ENCODE measurements at places on chromosomes 2 and 18.

- peak; percentile 34 for DNase-seq
Measured at GRCh38 chr2:240611601-240612210, 13.6 kb upstream of the GPR35 start.

DNA sequence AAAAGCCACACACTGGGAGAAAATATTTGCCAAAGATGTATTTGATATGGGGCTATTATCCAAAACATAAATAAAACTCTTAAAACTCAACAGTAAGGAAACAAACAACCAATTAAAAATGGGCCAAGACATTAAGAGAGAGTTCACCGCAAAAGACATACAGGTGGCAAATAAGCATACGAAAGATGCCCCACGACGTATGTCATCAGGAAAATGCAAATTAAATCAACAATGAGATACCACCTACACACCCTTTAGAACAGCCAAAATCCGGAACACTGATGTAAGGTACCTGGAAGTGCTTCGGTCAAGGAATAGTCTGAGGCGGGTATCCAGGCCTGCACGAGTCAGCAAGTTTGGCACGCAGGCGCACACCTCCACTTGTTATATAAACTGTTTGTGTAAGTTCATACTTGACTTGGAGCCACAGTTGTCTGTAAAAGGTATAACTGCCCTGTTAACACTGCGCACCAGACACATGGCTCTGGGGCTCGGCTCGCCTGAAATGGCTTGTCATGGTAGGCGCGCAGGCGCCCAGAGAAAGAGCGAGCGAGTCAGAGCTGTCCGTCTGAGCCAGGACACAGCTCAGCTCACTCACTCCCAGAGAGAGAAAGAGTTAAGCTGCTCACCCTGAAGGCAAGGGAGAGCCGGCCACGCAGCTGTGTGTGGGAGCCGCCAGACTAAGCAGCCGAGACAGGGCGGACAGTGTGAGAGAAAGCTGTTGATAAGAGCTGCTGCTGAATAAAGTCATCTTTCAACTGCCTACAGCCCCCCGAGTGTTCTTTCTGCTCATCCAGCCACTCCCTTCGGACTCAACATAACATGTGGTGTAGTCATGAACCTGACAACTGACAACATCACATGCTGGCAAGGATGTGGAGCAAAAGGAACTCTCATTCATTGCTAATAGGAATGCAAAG, 87.3 kb downstream of the HNRNPLL start:
- no peak for DNase-seq

- DNase-seq, result no peak
Measured at GRCh38 chr2:82124629-82125028, 1820.1 kb upstream of the LRRTM1 start.

DNA sequence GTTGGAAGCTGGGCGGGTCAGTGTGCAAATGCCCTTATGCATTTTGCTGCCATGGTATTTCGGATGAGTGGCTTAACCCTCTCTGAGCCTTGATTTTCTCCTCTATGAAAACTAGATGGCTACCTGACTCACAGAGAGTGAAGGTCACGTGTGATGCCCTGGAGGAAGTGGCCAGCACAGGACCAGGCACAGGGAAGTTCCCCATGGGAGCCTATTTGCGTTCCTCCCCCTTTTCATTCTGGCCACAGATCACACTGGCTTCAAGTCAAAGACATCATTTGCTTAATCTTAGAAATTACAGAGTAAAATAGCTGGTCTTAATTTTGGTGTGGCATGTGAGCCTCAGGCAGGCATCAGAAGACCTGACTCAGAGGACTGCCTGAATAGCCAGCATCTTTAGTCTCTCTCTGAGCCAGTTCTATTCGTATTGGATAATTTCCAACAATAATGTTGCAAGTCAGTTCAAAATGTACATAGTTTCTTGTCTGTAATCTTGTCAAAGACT, 57.6 kb upstream of the CD302 start:
- no peak for DNase-seq

DNA sequence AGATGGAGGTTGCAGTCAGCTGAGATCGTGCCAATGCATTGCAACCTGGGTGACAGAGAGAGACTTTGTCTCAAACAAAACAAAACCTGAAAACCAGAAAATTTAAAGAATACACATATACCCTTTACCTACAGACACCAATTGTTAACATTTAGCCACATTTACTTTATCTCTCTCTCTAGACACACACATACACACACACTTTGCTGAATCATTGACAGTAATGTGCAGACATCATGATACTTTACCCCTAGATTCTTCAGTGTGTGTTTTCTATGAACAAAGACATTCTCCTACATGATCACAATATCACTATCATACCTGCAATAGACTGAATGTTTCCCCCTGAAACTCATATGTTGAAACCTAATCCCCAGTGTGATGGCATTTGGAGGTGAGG, 10.2 kb upstream of the CFLAR start:
- DNase-seq, result no peak

DNA sequence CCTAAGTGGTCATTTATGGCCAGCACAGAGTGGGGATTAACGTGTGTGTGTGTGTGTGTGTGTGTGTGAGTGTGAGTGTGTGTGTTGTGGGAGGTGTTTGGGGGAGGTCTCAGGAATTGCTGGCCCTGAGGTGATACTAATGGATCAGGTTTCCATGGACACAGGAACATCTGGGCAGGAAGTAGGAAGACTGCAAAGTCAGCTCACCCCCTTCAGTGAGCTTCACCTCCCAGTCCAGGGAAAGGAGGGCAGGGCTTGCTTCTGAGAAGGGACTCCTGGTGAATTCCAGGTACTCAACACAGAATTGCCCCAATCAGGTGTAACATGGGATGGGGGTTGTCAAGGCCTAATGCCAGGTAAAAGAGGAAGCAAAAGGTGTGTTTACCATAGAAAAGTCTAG, 30.3 kb upstream of the IL1R1 start:
- DNase-seq, result no peak

DNA sequence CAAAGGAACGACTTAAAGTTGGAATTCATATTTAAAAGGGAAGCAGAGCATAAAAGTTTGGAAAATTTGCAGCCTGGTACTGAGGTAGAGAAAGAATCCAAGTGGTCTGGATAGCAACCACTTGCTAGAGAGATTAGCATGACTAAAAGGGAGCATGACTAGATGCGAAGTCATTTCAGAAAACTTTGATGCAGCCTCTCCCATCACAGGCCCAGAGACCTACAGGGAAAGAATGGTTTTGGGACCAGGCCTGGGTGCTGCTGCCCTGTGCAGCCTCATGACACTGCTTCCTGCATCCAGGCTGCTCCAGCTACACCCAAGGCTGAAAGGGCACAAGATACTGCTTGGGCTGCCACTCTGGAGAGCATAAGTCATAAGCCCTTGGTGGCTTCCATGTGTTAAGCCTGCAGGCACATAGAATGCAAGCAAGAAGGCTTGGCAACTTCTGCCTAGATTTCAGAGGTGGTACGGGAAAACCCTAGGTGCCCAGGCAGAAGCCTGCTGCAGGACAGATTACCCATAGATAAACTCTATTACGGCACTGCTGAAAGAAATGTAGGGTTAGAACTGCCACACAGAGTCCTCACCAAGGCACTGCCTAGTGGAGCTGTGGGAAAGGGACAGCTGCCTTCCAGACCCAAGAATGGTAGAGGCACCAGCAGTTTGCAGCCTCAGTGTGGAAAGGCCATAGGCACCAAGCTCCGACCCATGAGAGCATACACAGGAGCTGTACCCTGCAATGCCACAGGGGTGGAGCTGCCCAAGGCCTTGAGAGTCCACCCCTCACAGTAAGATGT, 12.6 kb upstream of the CHN1 start:
- DNase-seq, result no peak

DNA sequence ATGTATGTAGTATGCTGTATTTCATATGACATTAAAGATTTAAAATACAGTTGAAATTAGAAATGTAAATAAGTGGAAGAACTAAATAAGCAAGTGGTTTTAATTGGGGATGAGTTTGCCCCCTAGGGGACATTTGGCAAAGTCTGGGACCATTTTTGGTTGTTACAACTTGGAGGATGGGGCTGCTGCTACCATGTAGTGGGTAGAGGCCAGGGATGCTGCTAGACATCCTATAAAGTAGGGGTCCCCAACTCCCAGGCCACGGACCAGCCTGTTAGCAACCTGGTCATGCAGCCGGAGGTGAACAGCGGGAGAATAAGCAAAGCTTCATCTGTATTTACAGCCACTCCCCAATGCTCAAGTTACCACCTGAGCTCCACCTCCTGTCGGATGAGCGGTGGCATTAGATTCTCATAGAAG, 27.9 kb upstream of the ASNSD1 start:
- no peak for DNase-seq

DNA sequence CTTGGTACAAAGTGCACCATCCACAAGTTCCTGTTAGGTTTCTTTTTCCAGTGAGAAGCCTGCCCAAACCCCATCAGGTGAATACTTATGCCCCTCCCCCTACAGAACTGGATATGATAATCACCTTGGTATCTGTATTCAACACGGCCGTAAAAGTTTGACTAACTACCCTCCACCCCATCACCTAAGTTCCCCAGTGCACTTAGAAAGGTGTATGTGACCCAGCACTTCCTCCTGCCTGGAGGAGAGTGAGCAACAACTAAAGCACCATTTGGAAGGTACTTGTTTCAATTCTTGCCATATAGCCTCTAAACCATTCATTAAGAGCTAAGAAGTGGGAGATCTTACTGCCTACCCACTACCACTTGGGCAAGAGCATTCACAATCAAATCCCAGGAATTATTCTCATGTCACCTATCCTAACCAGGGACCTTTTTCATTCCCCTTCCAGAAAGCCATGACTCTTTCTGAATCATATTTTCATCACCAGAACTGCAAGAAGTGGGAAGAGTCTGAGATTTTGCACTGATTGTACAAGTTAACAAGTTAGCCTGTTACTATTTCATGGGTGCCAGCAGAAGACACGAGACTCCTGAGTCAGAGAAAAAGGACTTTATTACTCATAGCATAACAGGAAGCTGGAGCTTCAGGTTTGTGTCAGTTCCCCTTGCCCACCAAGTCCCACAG, 53.5 kb upstream of the NDUFV2 start:
- no peak for DNase-seq

DNA sequence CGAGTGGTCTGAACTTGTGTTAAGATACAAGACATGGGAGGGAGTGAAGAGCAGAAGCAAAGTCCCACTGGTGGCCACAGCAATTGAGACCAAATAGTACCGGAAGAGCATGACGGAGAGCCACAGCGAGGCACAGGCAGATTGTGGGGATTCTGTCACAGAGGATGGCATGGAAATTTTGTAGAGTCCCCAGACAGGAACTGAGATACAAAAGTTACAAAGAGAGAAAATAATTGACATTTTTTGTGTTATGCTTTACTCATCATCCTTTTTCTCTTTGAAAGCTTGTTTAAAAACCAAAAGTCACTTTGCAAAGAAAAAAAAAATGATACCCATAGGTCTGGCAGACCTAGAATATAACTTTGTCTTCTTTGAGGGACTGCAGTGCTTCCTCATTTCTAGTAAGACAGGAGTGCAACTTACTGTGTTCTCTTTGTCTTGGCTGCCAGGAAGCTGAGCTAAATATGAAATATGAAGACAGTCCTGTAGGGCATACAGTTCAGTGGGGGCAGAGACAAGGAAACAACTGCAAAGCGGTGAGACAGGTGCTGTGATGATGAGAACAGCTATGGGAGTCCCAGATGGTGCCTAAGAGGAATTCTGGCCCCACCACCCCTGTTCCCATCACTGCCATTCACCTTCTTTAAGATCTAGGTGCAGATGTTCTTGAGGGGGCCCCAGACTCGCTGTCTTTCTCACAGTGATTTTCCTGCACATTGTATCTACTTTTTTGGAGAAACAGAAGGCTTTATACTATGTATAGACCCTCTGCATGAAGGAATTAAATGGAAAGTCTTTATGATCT, 5.2 kb downstream of the ARHGAP25 start:
- no peak for DNase-seq

- DNase-seq, result no peak
Measured at GRCh38 chr2:105254531-105255210, 13.1 kb downstream of the GPR45 start.

DNA sequence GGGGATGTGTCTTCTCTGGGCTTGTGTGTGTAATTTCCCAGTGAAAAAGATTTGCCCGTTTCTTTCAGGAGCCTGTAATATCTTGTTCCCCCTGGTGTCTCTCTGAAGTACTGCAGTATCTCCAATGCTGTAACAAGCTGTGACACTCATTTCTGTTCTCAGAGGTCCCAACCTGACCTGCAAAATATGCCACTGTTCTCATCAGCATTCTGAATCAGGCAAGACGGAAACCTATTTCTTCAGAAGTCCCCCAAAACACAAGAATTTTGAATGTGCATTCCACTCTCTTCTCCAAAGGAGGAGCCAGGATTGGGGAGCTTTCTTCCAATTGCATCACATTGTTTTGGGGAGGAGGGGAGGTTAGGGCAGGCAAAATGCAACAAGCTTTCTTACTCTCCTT, 77.0 kb upstream of the CNGA3 start:
- DNase-seq, result no peak

DNA sequence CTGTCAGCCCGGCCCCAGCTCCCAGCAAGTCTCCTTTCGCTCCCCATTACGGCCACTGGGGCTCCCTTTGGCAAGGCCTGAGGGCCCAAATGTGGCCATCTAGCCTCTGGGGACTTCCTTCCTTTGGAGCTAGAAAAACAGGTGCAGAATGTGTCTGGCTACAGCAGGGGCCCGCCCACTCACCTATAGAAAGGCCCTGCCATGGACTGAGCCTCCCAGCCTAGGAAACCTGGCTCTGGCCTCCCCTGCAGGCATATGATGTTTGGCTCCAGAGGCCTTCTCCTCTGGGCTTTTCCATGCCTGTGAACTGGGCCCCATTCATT, 55.3 kb upstream of the ALPP start:
- DNase-seq, result no peak

DNA sequence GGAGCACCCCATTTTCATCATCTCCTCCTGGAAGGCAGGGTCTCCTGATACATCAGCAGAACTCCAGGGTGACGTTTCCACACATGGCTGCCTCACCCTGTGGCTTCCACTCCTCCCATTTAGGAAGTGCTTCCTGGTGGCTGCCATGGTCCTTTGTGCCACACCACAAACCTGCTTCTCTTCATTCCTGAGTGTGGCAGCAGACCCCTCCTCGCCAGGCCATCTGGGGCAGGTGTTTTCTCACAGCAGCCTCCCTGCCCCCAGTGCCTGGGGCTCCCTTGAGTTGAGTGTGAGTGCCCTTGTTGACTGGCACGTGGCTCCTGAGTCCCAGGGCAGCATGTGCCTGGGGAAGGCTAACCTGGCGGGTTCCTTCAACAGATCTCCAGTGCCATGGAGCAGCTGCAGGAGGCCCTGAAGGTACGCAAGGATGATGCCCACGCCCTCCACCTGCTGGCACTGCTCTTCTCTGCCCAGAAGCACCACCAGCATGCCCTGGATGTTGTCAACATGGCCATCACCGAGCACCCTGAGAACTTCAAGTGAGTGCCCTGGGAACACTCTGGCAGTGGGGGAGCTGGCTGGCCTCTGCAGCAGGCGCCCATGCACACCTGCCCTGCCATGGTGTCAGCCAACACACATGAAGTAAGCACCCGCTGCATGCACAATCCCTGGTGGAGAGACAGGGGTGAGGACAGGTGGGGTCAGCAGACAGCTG, 113.4 kb upstream of the MCFD2 start:
- no peak for DNase-seq

- DNase-seq, result no peak
Measured at GRCh38 chr2:20423847-20424246, 23.0 kb upstream of the RHOB start.

GRCh38 chr18:75052475-75052874, 156.5 kb downstream of the PTGR3 start:
- DNase-seq, result no peak
